ENCODE measurements at places on chromosomes 6 and 20.

GRCh38 chr6:37517411-37517812 is 17.7 kb upstream of the CCDC167 start:
- DNase-seq: no peak

DNA sequence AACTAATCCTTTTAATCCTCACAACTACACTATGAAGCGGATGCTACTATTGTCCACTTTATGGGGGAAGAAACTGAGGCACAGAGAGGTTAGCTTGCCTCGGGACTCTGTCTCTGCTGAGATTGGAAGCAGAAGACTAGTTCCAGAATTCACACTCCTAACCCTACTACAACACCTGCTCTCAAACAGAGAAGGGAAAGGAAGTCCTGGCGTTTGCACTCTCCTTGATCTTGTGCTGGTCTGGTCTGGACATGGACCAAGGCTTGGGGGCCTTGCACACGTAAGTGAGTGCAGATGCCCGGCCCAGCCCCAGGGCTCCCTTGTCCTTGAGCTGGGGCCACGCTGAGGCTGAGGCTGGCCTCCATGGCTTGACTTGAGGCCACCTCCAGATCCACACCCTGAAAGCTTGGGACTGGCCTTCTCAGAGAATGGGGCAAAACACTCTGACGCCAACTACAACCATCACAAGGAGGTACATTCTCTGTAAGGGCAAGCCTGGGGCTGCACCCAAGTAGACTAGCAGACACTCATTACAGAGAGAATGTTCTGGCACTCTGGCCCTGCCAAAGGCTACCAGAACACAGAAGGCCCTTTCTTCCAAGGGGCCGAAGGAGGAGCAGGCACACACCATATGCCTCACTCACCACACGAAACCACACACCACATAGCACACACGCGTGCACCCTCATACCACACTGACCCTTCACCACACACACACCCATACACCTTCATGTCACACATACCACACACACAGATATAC is 33.3 kb upstream of the EZR start:
- DNase-seq: no peak

DNA sequence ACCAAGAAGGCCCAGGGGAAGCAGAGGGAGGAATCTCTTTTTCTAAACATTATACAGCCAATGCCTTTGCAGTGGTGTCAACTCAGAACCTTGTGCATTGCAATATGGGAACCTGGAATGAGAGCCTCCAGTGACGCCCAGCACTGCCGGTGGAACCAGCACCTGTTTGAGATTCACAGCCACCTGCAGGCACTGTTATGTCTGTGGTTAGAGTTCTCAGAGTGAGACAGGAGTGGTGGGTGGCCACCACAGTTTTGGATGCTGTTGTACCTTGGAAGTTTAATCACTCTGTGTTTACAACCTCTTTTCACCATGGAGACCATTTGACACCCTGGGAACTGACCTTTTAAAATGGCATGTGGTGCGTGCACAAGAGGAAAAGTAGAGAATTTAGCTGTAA is 185.3 kb upstream of the KCNG1 start:
- no peak for DNase-seq

- DNase-seq: no peak
Observed at GRCh38 chr6:84815896-84816735, 51.7 kb upstream of the TBX18 start.

- no peak for DNase-seq
Observed at GRCh38 chr6:108627692-108628550, 67.2 kb downstream of the FOXO3 start.

DNA sequence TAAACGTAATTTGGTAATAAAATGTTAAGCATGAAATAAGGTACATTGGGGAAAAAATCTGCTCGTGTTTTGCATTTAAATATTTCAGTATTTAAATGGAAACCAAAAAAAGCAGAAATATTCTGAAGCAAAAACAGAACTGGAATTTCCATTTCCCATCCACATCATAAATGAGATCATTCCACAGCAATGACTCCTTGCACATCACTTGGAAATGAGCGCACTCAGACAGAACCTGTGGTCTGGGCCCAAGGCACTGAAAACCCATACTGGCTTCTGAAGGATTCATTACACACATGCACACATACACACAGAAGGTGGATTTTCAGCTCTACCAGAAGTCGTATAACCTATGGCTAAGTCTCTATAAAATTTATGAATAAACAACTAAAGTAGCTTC is 174.8 kb downstream of the IBTK start:
- no peak for DNase-seq

GRCh38 chr6:21078497-21078896 is 515.1 kb upstream of the SOX4 start:
- no peak for DNase-seq

DNA sequence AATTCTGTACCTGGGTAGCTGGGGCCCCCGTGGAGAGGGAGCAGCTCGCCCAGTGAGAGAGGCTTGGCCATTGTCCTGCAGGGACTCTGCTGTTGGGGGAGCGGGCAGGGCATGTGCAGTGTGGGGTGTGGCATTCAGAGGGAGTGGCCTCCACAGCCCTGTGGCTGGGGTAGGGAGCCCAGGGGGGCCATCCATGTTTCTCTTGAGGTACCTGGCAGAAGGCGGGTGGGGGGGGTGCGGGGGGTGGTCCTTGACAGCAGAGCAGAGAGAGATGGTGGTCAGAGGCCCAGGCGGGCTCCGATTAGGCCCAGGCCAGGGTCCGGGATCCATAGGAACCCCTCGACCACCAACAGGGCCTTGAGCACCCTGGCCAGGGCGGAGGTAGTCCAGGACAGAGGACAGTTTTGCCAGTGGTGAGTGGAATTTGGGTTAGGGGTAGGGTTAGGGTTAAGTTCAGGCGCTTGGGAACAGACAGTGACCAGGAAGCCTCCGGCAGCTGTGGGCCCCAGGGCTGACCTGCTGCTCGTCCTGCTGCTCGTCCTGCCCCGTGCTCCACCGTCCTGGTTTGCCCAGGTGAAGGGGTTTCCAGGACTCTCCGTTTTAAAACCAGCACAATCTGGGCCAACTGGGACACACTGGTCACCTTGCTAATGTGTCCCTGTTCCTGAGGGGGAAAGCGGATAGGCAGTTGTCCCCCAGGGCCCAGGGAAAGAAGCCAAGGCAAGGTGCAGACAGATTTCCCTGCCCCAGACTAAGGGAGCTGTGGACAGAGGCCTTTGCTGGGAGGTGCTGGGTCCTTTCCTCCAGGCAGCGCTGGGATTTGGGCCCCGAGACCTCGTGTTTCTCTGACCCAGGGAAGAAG is 24.8 kb upstream of the MYT1 start:
- DNase-seq: no peak

DNA sequence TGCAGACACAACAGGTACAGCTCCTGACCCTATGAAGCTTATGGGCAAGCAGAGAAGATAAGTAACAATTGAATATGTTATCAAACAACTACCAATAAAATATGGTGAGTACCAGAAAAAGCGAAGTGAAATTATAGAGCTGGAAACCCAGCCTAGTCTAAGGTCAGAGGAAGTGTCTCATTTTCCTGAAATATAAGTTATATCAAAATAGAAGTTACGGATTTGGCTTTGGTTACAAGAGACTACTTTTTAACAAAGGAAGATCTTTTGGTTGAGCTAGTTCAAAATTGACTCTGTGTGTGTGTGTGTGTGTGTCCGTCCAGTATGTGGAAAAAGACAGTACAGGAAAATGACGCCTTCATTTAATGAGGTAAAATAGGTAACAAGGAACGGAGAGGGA is 8.9 kb downstream of the STX11 start:
- no peak for DNase-seq

DNA sequence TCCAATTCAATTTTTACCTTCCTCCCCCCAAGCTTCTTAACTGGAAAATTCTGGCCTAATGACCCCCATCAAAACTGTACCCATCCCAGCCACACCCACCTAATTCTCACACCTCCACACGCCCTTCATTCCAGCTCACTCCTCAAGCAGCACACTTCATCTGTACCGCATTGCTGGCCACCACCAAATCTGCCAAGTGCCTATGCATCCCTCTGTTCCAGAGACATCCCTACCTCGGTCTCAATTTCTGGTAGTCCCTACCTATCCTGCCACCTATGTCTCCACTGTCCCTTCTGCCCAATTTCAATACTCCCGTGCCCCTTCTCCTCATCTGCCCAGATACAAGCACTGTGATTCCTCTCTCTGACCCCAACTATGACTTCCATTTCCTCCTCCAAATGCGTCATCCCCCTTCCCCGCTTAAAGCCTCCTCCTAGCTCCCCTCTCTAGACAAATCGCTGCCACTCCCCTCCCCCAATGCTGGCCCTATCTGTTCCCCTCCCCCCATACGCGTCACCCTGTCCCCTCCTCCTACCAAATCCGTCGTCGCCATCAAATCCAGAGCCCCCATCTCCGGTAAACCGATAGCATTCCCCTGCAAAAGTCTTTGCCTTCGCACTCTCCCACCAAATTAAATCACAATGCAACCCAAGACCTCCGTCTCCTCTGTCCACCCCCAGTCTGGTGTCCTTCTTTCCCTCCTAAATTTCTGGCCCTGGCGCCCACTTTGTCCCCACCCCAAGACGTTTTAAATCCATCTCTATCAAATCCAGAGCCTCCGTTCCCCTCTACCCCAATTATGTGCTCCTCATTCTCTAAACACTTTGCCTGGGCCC is 1.2 kb downstream of the MTCH1 start:
- DNase-seq: peak; percentile 27

DNA sequence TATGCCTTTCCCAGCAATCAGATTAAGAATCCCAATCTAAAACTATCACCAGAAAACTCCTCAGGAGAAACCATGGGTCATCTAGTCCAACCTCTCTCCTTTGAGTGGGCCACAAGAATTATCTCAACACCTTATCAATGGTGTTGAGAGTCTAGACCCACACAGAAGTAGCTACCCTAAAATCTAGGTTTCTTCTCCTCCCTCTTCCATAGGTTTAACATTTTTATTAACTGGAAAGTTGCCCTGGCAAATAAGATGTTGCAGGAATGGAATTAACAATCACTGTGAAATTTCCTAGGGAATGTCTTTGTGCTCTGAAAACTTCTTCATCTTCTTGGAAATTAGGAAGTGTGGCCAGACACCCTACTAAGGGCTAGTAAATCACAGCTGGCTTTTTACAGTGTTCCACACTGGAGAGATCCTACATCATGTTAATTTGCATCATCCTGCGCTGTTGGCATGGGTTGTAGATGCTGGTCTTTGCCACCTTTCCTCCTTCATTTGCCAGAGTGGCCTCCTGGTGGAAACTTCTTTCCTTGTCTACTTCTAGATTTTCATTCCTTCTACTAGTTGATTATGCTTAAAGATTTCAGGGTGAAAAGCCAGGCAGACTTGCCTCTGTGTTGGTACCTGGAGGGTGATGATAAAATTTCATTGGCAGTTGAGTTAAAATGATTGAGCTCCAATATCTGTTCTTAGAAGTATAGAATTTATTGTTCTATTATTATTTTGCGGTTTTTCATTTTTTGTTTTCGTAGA is 2.7 kb downstream of the TNFAIP3 start:
- DNase-seq: no peak

- DNase-seq: no peak
Observed at GRCh38 chr6:5468586-5468985, 207.3 kb downstream of the FARS2 start.

DNA sequence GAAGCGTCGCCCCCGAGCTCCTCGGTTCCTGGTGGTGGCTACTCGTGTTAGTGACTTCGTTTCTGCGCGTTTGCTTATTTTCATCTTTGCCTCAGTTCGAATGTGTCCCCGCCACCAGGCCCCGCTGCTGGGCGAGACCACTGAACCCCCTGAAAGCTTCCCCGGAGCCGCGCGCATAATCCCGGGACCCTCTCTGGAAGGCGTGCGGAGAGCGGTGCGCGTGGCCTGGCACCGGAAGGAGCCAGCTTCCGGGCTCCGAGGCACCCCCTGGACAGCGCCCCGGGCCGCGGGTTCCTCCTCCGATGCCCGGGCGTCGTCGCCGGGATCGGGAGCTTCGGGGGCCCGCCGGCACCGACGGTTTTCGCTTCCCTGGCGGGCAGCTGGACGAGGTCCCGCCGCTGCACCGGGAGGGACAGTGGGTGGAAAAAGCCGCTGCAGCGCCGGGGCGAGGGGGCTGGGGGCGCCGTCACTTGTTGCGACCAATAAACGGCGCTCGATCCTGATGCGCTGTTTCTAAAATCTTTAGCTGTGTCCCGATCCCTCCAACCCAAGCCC is 643 bp upstream of the SLC35D3 start:
- DNase-seq: peak; percentile 82

- no peak for DNase-seq
Observed at GRCh38 chr20:57899554-57899953, 189.7 kb upstream of the PMEPA1 start.

GRCh38 chr6:107957308-107957908 is 600 bp downstream of the SEC63 start:
- peak; percentile 60 for DNase-seq

DNA sequence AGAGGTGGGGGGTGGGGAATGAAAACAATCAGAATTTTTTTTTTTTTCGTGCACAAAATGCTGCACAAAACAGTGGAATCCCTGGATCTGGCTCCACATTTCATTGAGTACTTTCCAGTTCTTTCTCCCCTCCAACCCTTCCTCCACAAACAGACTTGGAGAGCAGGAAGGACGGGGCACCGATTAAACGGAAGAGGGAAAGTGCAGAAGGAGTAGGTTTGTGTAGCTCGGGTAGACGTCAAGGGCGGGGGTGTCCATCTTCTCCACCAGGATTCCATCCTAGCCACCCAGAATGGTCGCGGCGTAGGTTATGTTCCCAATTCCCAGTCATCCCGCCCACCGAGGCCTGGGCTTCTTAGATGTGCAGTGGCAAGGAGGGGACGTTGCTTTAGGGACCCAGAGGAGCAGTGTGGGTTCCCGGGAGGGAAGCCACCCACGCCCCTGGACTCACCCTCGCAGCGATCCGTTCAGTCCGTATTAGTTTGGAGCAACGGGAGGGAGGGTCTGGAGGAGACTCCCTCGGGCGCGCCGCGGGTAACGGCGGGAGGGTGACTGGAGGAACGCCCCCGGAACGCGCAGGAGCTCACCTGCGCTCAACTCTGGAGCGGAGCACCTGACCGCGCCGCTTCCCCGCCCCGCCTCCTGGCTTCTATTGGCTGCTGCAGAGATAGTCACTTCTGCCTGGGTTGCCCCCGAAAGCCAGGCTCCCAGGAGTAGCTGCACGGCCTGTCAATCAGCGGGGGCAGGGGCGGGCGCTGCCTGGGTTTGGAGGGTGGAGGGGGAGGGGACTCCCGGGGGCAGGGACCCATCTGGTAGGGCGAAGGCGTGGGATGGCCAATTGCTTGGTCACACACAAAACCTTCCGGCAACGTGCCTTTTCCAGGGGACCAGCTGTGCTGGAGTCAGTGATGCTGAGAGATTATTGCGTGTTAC is at the start of gene ENPP5:
Gene ENPP5, minus strand, starts transcription at position 624 of the 933 bp plus-strand sequence. CDS start 2,718 bp downstream, outside the sequence.
- DNase-seq: peak; percentile 98

GRCh38 chr6:16421462-16421960 is 183.1 kb downstream of the GMPR start:
- DNase-seq: no peak

GRCh38 chr20:32903666-32904175 is 45.0 kb downstream of the EFCAB8 start:
- no peak for DNase-seq
